ENCODE measurements at places on chromosomes 2 and 18.

- no peak for DNase-seq
These were observed 18.2 kb downstream of the AGAP1 start for GRCh38 chr2:235511751-235512698.

DNA sequence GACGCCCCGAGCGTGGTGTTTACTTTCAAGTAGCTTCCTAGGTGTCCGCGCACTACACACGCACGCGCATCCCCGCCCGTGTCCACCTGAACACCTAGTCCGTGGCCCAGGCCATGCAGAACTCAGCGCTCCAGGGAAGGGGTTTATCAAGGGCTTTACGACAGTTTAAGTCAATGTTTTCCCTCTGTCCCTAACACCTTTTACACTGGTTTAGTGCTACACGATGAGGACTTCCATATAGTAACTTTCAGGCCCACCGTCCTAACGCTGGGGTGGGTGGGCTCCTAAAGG, 1.4 kb upstream of the BCL2 start:
- no peak for DNase-seq

- no peak for DNase-seq
These were observed 80.7 kb upstream of the CYRIA start for GRCh38 chr2:16746329-16746728.

- DNase-seq, result no peak
These were observed 441.0 kb downstream of the CPS1 start for GRCh38 chr2:210997373-210997772.
